ENCODE measurements at places on chromosomes 2 and 18.
A peak's percentile ranks its signal among the peaks of the same experiment; 100 is the strongest.

GRCh38 chr2:4947911-4948310 is 744.3 kb upstream of the SOX11 start:
- DNase-seq, result no peak

- no peak for DNase-seq
Measured at GRCh38 chr2:3494984-3495666, 24.2 kb downstream of the ADI1 start.

- no peak for DNase-seq
Measured at GRCh38 chr2:240875228-240876034, 6.8 kb downstream of the AGXT start.

- DNase-seq, result no peak
Measured at GRCh38 chr2:68223419-68223818, 28.9 kb downstream of the PPP3R1 start.

DNA sequence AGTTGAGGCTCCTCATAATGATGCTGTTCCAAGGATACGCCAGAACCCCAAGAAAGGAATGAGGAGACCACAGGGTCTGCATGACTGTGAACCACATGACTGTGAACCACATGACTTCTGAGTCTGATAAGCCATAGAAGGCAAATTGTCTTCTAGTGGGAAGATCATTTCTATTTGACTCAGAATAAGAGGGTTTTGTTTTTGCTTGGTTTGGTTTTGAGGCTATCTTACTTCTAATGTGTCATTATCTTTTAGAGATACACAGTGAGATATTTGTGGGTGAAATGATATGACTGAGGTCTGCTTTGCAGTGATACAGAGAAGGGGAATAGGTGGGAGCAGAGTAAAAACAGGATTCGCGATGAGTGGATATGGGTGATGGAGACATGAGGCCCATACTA is 28.9 kb upstream of the BCL2L11 start:
- no peak for DNase-seq

- DNase-seq, result no peak
Measured at GRCh38 chr2:234137400-234138014, 87.0 kb downstream of the SPP2 start.

DNA sequence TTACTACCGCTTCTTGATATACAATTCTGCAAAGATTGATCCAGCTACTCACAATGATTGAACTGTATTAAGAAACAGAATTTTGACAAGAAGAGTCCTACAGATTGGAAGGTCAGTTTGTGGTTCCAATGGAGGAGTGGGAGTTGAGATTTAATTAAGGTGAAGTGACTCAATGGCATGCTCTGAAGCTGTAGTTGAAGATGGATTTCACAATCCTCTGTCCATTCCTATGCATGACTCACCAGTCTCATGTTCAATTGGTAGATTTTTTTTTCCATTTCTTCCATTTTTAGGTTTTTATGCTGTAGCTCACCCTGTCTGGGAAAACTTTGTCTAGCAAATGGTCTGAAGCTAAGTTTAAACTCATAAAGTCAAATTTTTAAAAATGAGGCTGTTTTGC is 83.3 kb downstream of the DPP4 start:
- DNase-seq, result no peak

GRCh38 chr2:68465081-68465916 is 1.8 kb downstream of the FBXO48 start:
- DNase-seq, result no peak

GRCh38 chr2:187403568-187404260 is 44.3 kb downstream of the CALCRL start:
- DNase-seq, result no peak

- DNase-seq, result no peak
Measured at GRCh38 chr2:223523551-223524001, 78.6 kb downstream of the SCG2 start.

DNA sequence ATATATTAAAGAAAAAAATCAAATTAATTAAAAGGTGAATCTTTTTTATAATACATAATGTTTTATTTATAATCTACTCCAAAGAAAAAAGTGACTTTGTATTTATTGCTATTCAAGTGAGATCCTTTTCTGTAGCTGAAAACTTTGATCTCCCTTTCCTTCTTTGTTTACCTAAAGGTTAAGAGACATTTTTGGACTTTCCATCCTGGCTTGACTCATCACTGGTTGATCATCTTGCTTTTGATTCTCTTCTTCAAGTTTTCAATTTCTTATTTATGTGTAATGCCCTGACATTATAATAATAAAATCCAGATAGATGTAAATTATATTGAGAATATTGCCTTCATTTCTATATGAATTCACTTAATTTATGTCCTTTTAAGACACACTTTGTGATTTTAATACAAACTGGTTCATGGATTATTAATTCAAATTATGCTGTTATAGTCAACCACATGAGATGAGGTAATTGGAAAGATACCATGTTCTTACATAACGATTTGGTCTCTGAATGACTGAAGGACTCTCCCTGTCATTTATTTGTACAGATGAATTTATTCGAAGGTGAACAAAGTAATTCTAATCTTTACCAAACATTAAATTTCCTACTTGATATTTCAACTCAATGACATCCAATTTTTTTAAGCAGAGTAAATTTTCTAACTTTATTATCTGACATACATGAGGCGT is 184.4 kb downstream of the TGIF1 start:
- no peak for DNase-seq

DNA sequence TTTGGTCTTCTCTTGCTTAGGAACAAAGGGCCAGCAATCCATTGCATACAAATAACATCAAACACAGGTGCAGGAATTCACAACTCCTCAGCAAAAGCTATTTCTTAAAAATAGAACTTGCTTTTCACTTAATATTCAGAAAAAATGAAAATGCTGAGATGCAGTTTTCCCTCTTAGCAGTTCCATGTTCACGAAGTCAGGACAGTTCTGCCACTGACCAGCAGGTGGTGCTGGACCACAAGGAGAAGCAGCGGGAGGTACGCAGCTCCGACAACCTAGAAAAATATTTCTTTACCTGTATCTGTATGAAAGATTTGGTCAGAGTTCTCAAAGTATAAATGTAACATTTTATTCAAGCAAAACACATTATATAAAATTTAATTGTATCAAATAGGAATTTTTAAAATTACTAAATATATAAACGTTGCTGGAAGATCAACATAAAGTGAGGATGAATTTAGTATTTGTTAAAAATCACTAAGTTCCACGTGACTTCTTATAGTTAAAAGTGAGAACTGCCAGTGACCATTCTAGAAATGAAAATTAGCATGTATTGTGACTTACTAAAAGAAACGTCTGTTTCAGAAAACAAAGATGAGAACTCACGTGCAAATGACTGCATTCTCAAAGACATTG is 48.8 kb downstream of the ADNP2 start:
- peak; percentile 18 for DNase-seq
